ENCODE measurements at places on chromosomes 1 and 21.

- DNase-seq: peak; percentile 94
Measured at GRCh38 chr1:39102537-39103327, 76.6 kb downstream of the NDUFS5 start.

GRCh38 chr1:186618401-186619170 is 61.6 kb downstream of the PTGS2 start:
- peak; percentile 99 for DNase-seq

DNA sequence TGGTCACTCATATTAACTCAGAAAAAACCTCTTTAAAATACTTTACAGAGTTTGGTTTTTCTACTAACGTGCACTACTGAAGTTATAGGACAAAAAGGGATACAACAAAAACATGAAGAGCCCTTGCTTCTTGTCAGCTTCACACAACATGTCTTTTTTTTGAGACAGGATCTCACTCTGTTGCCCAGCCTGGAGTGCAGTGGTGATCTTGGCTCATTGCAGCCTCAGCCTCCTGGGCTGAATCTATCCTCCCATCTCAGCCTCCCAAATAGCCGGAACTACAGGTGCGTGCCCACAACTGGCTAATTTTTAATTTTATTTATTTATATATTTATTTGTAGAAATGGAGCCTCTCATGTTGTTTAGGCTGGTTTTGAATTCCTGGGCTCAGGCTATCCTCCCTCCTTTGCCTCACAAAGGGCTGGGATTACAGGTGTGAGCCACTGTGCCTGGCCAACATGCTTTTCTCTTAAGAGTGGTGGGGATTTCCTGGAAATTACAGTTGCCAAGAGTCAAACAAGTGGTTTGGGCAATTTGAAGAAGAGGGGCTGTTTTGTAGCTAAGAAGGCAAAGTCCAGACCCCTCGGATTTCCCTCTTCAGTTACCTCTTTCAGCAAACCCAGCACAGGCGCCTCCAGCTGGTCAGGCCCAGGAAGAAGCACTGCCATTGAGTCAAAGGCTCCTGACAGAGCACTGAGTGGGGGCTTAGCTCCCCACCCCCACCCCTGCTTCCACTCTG is 6.4 kb upstream of the SMPDL3B start:
- no peak for DNase-seq

- DNase-seq: no peak
Measured at GRCh38 chr1:85911742-85912141, 203.5 kb upstream of the ZNHIT6 start.

DNA sequence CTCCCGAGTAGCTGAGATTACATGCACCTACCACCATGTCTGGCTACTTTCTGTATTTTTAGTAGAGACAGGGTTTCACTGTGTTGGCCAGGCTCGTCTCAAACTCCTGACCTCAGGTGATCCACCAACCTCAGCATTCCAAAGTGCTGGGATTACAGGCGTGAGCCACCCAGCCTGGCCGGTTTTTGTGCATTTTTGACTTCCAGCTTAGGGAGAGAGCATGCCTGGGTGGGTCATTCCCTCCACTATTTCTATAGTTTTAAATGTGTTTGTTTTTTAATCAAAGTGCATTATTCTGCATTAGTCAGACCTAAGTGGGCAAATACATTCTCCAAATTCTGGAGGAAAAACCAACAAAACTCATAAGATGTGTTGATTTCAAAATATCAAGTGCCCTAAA is 207.4 kb upstream of the NRIP1 start:
- DNase-seq: no peak

GRCh38 chr1:92543131-92544055 is 56.7 kb upstream of the GFI1 start:
- no peak for DNase-seq

- peak; percentile 32 for DNase-seq
Measured at GRCh38 chr1:25204797-25205480, 27.4 kb downstream of the SYF2 start.

DNA sequence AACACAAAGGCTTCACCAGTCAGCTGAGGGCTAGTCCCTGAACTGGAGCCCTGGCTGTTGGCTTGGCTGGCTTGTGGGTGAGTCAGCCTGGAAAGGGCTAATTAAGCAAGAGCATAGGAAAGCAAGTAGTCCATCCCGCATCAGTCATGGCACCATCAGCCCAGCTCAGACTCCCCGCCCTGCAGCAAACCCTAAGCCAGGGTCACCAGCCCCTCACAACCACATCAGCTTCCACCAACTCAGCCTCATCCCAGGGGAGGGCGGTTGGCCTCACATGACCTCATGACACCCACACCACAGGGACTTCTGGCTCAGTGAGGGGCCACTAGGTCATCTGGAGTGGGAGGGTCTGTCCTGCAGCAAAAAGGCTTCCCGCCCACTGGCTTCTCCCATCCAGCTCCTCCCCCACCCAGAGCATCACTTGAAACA is 7.0 kb upstream of the SPATC1L start:
- DNase-seq: peak; percentile 57

DNA sequence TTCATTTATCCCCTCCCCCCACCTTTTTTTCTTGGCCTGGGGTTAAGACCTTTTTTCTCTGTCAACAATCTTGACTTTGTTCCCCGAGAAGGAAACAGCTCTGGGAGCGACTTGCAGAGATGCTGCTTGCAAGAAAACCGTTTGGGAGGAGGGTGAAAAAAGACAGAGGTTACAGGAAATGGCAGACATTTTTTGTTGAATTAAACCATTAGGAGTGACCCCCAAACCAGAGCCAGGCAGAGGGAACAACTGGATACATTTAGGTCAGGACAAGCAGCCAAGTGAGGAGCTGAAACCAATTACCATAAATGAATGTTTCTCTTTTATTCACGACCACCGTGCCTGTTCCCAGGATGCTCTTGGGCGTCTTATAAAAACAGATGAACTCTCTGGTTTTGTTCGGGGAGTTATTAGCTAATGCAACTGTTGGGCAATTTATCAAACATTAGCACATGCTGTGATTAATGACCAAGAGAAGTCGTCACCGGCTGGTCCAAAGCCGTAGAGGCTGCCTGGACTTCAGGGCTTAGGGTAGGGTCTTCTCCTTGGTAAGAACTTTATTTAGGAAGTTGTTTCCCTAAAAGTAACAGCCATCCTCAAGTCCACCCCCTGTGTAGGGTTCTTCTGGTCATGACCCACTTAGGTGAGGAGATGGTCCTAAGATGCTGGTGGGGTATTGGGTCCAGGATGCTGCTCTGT is 141.0 kb downstream of the FOXD2 start:
- no peak for DNase-seq

DNA sequence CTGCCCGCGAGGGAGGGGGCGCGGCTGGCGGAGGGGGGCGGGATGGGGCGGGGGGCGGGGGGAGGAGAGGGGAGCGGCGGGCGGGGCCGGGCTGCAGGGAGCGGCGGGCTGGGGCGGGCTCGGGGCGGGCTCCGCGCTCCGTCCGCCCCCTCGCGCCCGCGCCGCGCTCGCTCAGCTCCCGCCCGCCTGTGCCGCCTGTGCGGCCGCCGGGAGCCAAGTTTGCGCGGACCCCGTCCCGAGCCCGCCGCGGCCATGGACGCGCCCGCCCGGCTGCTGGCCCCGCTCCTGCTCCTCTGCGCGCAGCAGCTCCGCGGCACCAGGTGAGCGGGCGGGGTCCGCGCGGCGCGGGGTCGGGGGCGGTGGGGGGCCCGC is at the start of gene GABRD:
GABRD (plus strand) TSS at position 174 of the 372 bp plus-strand sequence; CDS start at position 253, 79 bp downstream.
- no peak for DNase-seq

DNA sequence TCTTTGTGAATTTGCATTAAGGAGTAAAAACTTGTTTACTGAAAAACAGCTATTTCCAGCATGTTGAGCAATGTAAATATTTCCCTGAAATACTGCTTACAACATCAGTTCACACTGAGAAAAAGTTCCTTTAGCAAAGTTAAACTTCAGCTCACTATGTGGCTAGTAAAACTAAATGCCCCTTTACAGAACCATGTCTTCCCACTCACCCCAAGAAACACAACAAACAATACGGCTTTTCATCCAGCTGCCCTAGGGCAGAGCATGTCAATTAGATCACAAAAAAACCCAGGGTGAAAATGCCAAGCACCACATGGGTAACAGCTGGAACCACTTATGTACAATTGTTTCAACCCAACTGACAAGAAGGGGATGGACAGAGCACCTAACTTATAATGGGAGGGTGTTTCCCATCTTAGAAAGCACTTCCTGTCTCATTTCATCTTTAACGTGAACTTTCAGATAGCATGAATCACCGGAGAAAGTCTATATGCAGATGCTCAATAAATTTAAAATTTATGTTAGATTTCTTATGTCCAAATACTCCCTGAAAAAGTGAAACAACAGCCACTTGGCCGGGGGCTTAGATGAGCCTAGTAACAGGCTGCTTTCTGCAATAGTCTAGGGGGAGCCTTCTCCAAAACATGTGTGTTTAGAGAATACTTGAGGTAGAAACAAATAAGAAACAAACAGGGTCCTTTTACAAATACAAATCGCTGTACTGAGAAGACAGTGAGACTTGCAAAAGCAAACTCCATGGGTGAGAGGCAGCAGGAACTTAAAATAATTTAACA is 6.6 kb downstream of the NID1 start:
- DNase-seq: peak; percentile 37

- peak; percentile 54 for DNase-seq
Measured at GRCh38 chr21:20971296-20971921, 26.8 kb upstream of the NCAM2 start.

- DNase-seq: peak; percentile 74
Measured at GRCh38 chr1:158248771-158249170, 5.5 kb upstream of the CD1A start.

GRCh38 chr1:45400049-45400448 is 59.8 kb upstream of the MUTYH start:
- no peak for DNase-seq

- DNase-seq: no peak
Measured at GRCh38 chr1:80359666-80360065, 1353.1 kb upstream of the ADGRL4 start.

DNA sequence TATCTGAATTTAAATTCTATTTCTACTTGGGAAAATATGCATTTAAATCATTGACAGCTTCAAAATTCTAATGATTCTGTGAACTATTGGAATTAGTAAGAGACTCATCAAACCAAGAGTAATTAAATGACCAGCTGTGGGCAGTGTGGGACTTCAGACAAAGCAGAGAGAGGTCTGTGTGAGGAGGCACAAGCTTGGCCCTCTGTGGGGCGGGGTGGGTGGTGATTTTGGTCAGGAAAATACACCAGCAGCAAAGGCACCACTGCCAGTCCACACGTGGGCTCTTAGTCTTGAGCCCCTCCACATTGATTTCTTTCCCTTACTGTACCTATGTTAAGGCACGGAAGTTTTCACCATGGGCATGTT is 39.2 kb upstream of the RAB4A start:
- DNase-seq: no peak

DNA sequence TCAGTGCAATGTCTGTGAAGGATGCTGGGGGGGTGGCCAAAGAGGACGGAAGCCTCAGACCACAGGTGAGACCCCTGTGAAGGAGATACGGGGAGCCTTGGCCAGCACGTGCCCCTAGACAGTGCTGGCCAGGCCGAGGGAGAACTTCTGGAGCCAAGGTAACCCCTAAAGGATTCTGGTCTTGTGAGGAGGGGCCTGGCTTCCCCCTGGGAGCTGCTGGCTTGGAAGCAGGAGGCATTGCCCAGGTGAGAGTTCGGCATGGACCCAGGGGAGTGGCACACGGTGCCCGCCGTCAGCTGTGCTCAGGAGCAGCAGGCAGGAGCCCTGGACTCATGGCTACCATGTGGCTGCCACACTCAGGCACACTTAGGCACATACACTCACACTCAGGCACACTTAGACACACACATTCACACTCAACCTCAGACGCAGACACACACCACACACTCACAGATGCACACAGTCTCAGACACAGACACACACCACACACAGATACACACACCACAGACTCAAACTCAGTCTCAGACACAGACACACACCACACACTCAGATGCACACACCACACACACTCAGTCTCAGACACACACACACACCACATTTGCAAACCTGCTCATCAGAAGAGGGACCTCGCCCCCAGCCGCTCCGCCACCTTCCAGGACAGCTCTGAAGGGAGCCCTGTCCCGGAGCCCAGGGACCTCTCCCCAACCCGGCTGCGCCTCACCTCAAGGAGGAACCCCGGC is 1.1 kb upstream of the COL6A2 start:
- no peak for DNase-seq

- no peak for DNase-seq
Measured at GRCh38 chr1:7301664-7301981, 469.5 kb upstream of the VAMP3 start.

GRCh38 chr1:29849038-29849750 is 612.9 kb downstream of the PTPRU start:
- peak; percentile 6 for DNase-seq

DNA sequence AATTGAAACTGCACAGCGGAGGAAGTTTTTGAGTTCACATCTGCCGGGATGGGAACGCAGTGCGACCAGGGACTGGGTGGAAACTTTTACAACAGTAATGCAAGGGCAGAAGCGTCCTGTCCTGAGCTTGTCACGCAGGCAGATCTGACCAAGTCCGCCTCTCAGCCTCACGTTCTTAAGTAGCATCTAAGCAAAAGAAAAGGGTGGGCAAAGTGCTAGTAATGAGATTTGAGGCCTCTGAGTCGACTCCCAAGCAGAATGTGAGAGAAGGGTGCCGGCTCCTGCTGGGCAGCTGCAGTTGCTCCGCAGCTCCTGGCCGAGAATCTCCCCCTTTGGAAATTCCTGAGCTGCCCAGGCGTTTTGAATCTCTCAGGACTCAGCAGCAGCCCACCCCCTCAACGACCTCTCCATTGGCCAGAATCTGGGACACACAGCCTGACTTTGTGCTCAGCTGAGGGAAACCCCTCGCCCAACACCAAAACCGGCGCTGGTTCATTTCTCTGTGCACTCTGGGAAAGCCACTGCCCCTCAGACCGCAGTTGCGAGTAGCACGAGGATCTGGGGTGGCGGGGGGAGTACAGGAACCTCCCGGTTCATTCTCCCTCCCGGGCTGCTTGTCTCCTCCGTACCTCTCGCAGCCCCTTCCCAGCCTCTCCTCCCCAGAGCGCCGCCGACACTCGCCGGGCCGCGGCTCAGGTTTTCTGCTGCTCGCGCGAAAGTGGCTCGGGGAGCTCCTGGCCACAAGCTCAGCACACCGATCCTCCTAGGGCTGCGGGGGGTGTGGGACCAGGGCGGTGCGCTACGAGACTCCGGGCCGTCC is 913 bp upstream of the S1PR1 start:
- no peak for DNase-seq

- no peak for DNase-seq
Measured at GRCh38 chr1:155940993-155941844, at the start of gene RXFP4. Gene RXFP4 (plus strand): TSS chr1:155941638. CDS start chr1:155941710, 72 bp downstream.

DNA sequence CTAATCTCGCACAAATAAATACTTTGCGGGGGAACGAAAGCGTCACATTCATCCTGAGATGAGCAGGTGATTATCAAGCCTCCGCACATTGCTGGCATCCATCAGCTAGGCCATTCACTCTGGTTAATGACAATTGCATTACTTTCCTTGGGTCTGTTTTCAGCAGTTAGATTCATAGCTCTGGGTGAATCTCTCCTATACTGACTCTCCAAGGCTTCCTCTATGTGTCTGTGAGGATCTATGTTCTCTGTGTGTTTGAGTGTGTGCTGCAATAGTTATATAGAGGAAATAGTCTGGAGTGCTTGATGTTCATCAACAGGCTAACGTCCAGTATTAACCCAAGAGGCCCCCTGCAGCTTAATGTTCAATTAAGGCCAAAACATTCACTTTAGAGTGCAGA is 133.0 kb upstream of the CTTNBP2NL start:
- DNase-seq: no peak

GRCh38 chr1:224456637-224456953 is 22.0 kb upstream of the WDR26 start:
- no peak for DNase-seq
